ENCODE measurements at places on chromosomes 2 and 18.

DNA sequence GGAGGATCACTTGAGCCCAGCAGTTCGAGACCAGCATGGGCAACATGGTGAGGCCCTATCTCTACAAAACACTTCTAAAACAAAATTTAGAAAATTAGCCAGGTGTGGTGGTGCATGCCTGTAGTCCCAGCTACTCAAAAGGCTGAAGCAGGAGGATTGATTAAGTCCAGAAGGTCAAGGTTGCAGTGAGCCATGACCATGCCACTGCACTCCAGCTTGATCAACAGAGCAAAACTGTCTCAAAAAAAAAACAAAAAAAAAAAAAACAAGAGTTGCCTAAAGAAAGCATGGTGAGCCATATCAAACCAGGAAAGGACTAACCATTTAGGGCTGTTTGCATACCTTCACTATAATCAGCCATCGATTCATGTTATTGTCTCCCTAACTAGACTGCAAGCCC is 4.5 kb downstream of the CLASP1 start:
- DNase-seq = no peak

DNA sequence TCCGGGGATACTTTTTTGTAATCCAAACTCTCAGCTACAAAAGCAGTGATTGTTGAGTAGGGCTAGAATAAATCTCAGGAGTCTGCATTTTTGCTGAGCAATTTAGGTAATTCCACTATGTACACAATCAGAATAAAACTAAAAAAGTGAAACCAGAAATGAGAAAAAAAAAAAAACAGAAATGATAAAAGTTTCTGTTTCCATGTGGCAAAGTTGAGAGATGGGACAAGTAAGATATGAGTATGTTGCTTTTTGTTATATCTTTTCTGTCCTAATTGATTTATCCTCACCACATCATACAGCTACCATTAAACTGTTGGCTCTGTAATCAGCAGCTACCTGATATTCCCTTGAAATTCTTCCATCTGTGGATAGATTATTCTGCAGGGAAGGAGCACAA is 92.7 kb downstream of the VWC2L start:
- no peak for DNase-seq

GRCh38 chr2:240127191-240127750 is 8.8 kb downstream of the COPS9 start:
- DNase-seq = no peak

- DNase-seq = no peak
Measured at GRCh38 chr2:220219371-220219770, 591.9 kb downstream of the SLC4A3 start.

- no peak for DNase-seq
Measured at GRCh38 chr2:100242476-100242875, 79.8 kb downstream of the LONRF2 start.

GRCh38 chr18:58618822-58619595 is 9.9 kb downstream of the ALPK2 start:
- DNase-seq = no peak

- DNase-seq = no peak
Measured at GRCh38 chr2:234796045-234796591, 155.7 kb upstream of the SH3BP4 start.

GRCh38 chr2:185676316-185676715 is 62.3 kb upstream of the FSIP2 start:
- DNase-seq = no peak

DNA sequence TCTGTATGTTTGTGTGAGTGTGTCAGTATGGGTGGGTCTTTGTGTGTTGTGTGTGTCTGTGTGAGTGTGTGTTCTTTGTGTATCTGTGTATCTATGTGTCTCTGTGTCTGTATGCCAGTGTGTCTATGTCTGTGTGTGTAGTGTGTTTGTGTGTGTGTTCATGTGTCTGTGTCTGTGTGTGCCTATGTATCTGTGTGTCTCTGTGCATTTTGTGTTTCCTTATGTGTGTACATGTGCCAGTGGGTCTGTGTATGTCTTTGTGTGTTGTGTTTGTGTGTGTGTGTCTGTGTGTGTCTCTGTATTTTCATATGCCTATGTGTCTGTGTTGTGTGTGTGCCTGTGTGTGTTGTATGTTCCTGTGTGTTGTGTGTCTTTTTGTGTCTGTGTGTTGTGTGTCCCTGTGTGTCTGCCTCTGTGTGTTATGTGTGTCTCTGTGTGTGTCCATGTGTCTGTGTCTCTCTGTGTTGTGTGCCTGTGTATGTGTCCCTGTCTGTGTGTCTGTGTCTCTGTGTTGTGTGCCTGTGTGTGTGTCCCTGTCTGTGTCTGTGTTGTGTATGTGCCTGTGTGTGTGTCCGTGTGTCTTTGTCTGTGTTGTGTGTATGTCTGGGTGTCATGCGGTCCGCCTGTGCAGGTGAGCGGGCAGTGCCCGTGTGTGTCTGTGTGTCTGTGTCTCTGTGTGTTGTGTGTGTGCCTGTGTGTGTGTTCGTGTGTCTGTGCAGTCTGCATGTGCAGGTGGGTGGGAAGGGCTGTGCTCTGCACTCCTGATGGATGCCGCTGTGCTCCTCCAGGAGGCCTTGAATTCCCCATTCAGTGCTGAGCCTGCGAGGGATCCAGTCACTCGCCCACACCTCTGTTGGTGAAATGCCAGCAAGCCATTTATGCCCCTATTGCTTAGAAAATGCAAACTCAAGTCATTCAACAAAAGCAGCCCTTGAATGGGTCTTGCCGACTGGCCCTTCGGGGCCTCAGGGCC is 37.4 kb downstream of the KLHL29 start:
- no peak for DNase-seq

- DNase-seq = no peak
Measured at GRCh38 chr2:97993926-97994325, 1.8 kb downstream of the TMEM131 start.

DNA sequence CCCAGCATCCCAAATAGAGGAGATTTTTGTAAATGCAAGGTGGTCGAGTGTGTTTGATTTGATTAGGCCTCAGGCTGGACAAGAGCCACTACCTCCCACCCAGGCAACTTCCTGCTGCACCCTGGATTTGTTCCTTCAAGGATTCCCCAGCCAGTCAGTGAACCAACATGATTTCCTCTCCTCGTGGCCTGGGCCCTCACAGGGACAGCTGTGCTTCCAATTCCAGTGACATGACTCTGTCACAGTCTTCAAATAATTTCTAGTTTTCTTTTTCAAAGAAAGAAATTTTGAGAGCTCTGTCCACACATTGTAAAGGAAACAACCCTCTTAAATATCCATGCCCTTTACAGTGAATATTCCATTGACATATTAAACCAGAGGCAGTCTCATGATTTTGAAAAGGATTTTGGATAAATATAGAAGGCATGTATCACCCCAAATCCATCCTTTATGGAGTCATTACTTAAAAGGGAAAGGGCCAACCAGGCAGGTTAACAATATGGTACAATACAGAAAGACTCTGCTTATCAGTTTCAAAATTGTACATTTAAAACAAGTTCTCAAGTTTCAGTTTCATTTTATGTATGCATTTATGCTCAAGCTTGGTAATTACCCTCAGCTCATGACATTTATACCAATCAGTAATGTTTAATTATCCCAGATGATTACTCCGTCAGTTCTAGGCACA is 121.3 kb upstream of the FOSL2 start:
- no peak for DNase-seq

DNA sequence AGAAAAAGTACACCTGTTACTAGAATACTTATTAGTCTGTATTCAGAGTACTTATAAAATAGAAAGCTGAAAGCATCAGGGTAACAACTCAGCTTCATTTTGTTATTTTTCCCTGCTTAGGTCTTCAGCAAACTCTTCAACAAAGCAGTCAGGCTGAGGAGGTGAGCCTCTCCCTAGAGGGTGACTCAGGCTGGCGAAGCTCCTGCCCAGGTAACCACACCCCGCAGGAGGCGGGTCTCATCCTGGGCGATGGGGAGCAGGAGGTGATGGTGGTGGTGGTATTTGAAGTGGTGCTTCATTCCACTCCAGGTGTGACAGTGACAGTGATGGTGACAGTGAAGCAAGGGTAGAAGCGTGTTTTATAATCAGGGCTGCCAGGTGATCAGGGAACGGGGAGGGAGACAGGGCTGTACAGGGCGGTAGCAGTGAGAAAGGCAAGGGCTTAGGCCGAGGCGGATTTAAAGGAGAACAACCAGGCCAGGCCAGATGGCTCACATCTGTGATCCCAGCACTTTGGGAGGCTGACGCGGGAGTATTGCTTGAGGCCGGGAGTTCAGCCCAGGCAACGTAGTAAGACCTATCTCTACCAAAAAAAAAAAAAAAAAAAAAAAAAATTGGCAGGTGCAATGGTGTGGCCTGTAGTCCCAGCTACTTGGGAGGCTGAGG is 127.1 kb downstream of the SOCS6 start:
- DNase-seq = no peak

DNA sequence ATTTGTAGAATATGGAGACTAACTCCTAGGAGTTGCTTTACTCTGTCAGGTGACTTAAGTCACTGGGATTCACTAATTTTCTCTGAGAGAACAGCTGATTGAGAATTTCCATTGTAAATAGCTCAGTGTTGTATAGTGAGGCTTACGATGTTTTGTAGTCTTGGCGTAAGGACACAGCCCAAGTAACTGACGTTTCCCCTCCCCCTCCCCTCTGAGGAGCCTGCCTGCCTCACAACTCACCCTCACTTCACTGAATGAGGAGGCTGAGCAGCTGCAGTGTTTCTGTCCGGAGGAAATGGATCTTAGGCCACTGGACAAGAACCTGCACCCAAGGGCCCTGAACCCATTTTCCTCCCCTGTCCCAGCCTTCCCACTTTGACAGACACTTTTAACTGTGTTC is 264.6 kb downstream of the PHLPP1 start:
- DNase-seq = no peak

GRCh38 chr2:191637182-191638078 is 40.5 kb upstream of the NABP1 start:
- no peak for DNase-seq

DNA sequence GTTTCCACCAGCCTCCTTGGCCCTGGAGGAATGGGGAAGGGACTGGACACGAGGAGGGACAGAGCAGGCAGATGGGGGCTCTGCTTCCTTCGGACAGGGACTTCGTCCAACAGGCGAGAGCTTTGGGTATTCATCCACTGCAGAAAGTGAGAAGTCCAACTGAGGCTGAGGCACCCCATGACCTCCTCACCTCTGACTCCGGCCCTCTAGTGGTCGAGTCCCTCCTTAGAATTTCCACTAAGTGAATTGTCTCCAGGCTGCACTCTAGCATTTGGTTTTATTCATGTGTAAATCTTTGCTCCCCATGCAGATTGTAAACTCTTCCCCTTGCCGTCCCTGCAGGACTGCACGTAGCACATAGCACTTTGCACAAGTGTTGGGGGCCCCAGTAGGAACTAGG is 75.6 kb downstream of the TMEM247 start:
- peak; percentile 15 for DNase-seq

GRCh38 chr18:12092398-12093229 is 1.0 kb upstream of the ANKRD62 start:
- no peak for DNase-seq

- no peak for DNase-seq
Measured at GRCh38 chr2:82257796-82258555, 1953.4 kb upstream of the LRRTM1 start.

GRCh38 chr2:48674933-48675332 is 57.3 kb downstream of the GTF2A1L start:
- DNase-seq = no peak

DNA sequence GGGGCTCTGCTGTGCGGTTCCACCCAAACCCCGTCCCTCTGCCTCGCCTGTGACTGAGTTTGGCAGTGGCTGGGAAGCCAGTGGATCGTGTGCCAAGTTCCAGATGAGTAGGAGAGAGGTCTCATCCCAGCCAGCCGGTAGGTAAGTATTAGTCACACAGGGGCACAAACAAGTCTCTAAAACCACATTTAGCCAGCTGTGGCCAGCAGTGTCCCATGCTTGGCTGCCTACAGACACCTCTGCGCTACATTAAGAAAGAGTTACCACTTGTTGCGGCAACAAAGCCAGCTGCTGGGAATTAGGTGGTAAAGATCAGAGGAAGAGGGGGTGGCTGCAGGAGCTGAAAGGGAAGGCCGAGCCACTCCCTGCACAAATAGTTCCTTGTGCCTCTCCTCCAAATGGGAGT is 81.2 kb downstream of the GATA6 start:
- DNase-seq = no peak

DNA sequence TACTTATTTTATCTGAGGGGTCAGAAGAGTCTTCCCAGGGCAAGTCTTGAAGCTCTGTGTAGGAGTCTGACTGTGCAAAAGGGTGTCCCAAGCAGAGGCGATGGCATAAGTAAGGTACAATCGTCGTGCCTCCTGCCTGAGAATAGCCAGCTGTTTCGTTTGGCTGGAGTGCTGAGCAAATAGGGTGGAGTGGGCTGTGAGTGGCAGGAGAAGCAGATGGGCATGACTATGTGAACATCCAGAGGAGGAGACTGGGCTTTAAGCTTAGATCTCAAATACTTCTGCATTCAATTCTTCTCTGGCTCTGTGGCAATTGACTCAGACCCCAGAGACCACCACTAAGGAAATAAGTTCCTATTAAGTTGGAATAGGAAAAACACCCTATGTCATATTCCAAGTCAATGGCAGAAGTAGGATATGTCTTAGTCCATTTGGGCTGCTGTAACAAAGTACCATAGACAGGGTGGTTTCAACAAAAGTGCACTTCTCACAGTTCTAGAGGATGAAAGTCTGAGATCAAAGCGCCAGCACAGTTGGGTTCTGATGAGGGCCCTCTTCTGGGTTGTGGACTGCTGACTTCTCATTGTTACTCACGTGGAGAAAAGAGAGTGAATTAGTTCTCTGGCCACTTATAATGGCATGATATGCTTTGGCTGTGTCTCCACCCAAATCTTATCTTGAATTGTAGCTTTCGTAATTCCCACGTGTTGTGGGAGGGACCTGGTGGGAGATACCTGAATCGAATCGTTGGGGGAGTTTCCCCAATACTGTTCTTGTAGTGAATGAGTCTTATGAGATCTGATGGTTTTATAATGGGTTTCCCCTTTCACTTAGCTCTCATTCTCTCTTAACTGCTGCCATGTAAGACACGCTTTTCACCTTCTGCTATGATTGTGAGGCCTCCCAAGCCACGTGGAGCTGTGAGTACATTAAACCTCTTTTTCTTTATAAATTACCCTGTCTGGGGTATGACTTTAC is 120.2 kb downstream of the LPIN1 start:
- DNase-seq = no peak

DNA sequence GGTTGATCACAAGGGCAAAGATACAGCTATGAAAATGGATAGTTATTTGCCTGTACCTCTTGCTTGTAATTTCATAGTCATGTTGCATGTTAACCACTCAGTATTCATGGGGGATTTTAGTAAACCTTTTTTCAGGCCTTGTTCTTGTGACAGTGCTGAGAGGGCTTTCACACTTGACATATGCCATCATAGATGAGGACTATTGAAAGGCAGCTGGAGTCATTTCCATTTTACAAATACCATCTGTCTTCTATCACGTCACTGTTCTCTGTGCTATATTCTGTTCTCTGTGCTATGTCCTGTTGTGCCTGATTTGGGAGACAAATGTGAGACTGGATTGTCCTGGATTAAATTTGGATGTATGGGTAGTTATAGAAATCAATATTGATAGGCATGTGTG is 131.7 kb downstream of the LYPD6B start:
- no peak for DNase-seq

All from T-helper 1 cell (primary cell).